HTR-8/SVneo (cell line): ENCODE measurements at places on chromosomes 6 and 20.

DNA sequence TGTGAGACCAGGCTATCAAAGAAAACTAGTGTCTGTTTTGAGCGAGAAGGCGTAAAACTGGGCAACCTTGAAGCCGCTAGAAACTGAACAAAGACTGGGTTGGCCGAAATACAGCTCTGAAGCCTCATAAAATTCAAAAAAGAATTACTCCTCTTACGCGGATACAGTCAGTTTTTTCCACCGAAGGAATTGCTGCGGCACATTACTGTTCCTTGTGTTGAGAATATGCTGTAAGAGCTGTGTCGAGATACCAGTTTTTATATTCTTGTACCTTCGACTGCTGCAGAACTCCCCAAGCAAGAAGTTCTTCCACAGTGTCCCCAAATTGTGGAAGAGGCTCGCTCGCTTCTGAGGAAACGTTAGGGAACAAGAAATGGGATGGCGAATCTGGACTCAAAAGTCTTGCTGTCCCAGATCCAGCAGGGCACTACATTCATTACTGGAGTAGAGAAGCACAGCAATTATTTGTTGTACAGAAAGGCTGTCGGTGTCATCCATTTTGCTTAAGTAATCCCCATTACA, 523 bp upstream of the COX7A2 start:
- no peak for DNase-seq

DNA sequence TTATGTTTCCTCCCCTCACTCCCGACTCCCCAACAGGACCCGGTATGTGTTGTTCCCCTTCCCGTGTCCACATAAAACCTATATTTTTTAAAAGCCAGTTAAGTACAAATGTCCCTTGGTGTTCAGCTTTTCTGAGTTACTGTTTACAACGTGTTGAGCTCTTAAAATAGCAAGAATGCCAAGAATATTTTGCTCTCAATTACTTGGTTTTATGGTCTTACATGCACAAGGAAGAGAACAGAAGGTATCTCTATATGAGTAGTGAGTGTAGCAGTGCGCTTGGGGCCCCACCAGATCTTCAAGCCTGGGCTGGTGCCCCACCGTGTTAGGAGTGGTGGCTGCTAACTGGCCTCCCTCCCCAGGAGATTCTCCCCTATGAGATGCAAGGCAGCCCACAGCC, 75.3 kb downstream of the RIN2 start:
- DNase-seq = no peak

- no peak for DNase-seq
Measured at GRCh38 chr6:44723439-44724197, 336.1 kb downstream of the CDC5L start.

DNA sequence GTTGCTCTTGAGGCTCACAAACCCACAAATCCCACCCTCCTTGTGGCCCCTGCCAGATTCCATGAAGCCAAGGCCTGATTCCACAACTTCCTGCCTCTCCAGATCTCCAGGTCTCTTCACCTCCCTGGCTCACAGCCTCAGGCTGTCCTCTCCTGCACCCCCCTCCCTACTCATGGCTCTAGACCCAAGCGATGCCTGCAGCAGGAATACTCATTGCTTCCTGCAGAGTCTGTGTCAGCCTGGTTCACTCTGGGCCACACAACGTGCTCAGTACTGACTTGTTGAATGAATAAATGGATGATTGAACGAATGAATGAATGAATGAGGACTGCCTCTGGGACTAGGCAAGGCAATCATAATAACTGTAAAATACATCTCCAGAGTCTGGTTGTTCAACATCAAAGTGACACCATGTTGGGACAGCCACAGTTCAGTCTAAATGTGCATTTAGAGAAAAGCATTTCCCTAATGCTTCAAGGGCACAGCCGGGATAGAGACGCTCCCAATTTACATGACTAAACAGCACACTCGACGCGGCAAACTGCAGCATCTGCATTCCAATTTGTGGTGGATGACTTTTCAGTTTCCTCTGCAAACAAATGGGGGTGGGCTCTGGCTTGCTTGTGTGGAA, 139.9 kb downstream of the GRM4 start:
- no peak for DNase-seq

GRCh38 chr6:8215631-8216030, 113.3 kb upstream of the EEF1E1 start:
- no peak for DNase-seq

GRCh38 chr6:13695252-13695651, 16.4 kb downstream of the RANBP9 start:
- no peak for DNase-seq

- no peak for DNase-seq
Measured at GRCh38 chr6:27502508-27503435, 29.9 kb upstream of the ZNF184 start.

- no peak for DNase-seq
Measured at GRCh38 chr6:157456524-157456829, 75.5 kb downstream of the ZDHHC14 start.

DNA sequence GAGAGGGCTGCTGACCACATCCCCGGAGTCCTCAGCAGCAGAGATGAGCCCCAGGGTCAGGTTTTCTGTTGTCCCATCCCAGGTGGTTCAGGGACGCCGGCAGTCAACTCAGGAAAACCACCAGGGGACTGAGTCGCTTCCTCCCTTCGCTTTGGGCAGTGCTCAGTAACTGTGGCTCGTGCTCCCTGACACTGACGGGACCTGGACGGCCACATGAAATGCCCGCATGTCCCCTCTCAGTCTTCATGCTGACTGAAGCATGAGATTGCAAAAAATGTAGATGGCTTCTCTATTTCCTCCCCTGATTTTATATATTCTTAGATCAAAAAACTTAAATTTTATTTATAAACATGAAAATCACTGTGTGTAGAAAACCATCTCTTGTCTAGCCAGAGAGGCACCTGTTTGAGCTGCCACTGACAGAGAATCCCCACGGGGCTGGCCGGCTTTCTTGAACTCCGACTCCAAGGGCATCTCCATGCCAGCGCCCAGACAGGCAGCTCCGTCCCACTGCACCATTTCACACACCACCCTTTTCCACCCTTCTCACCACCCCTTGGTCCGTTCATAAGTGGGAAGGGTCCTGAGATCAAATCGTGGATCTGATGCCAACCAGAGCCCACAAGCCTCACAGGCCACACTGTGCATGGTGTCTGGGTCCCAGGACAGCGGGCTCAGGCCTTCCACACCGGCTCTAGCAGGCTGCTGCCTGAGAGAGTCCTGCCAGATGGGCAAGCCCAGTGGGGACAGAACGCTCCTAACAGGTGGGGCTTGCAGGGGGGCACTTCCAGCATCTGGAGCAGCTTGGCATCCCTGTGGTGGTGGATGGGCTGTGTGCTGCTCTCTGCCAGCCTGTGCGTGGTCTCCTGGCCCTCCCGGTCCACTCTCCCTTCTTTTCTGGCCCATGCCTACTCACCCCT, 98.2 kb downstream of the SMOC2 start:
- DNase-seq = no peak

DNA sequence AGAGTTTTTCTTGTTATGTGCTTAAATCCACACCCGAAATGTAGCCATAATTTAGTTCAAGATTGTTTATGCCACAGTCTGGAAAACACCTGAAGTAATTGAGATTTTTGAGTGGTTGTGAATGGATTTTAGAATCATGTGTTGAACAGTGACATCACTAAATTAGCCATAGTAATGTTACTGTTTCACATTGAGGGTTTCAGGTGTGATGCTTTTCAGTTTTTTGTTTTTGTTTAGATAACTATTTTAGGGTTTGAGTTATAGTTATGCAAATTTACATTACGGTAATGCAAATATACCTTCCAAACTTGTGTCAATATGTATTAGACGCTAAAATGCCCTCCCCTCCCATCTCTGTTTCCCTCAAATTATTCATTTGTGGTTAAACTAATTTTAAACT, 22.9 kb downstream of the QKI start:
- no peak for DNase-seq

DNA sequence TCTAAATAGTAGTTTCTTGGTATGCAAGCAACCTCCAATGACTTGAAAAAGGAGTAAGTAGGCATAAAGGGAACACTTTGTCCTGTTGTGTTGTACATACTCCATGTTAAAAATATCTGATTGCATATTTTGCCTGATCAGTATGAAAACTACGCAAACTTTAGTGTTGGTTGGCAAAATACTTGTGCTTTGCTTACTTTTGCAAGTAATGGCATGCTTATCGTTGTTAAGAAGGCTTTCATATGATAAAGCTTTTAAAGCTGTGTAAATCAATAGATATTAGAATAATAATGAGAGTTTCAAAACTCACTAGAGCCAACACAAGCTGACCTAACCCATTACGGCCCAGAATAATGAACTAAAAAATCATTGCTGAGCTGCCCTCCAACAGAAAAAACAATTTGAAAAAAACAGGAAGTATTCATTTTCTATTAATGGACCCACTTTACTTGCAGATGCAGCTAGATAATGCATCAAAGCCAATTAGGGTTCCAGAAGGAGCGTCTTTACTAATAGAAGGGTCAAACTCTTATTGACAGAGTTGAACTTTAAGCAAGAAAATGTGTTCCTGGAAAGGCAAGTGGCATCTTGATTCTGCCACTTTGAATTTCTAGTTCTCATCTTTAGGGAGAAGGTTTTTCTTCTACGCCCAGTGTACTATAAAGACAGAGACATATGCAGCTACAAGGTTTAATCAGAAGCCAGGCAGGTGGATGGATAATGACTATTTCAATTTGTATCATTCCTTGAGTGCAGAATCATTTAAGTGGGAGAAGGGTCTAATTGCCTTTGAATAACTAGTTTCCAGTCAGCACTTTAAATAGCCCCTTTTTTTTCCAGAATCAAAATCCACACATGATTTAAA, 82.2 kb downstream of the SNAP25 start:
- DNase-seq = no peak
